Kidney (tissue), 22 donors: ENCODE measurements at places on chromosomes 7 and 10. TPM values are rescaled to one million over a fixed set of nuclear protein-coding genes. Genes with fewer than 3 reads are reported as not detected.
A peak's percentile ranks its signal among the peaks of the same experiment; 100 is the strongest.

- DNase-seq: no peak
These were observed 12.5 kb upstream of the ZNF487 start for GRCh38 chr10:43424416-43424815.

DNA sequence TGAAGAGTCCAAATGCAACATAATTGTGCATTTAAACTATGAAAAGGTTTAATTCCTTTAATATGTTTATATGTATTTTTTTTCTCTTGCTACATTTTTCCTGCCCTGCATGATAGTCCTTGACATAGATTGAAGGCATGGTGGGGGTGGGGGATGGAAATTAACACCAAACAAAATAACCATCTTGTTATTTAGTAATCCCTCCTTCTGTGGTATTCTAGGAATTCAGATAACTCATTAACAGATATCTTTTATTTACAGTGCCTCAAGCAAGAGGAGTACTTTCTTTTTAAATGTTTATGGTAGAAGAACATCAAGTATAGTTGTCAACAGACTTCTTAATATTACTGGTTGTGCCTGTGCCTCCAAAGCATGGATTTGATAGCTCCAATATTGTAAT lies 337.6 kb upstream of the SEMA3A start:
- no peak for DNase-seq

The LIPM gene
- total RNA-seq: not detected

- no peak for DNase-seq
These were observed 229.7 kb upstream of the ZNF32 start for GRCh38 chr10:43878386-43878785.

The C10orf90 gene
- not detected for total RNA-seq

DNA sequence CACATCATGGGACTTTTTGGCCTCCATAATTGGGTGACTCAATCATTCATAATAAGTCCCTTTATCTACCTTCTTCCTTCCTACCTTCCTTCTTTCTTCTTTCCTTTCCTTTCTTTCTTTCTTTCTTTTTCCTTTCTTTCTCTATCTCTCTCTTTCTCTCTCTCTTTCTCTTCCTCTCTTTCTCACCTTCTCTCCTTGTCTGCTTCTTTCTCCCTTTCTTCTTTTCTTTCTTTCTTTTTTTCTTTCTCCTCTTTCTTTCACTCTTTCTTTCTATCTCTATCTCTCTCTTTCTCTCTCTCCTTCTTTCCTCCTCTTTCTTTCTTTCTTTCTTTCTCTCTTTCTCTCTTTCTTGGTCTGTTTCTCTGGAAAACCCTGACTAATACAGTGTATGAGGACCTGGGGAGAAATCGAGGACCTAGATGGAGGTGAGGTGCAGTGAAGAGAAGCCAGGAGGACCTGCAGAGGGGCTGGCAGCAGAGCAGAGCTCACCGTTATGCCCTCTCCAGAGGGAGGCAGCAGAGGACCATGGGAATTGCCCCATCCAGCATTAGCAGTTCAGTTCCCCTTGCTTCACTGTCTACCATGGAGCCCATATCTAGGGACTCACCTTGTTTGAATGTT lies 52.7 kb upstream of the BTRC start:
- DNase-seq: no peak

DNA sequence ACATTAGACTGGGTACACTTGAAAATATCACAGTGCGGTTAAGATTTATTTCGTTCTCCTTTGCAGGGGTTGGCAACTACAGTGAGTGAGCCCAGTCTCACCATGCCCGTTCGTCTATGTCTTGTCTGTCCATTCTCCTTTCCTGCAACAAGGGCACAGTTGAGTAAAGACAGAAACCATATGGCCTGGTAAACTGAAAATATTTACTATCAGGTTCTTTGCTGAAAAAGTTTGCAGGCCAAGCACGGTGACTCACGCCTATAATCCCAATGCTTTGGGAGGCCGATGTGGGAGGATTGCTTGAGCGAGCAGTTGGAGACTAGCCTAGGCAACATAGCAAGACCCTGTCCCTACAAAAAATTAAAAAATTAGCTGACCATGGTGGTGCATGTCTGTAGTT lies 11.4 kb upstream of the KCTD7 start:
- DNase-seq: peak; percentile 5

The STEAP1B gene
- total RNA-seq: 0.79 TPM

DNA sequence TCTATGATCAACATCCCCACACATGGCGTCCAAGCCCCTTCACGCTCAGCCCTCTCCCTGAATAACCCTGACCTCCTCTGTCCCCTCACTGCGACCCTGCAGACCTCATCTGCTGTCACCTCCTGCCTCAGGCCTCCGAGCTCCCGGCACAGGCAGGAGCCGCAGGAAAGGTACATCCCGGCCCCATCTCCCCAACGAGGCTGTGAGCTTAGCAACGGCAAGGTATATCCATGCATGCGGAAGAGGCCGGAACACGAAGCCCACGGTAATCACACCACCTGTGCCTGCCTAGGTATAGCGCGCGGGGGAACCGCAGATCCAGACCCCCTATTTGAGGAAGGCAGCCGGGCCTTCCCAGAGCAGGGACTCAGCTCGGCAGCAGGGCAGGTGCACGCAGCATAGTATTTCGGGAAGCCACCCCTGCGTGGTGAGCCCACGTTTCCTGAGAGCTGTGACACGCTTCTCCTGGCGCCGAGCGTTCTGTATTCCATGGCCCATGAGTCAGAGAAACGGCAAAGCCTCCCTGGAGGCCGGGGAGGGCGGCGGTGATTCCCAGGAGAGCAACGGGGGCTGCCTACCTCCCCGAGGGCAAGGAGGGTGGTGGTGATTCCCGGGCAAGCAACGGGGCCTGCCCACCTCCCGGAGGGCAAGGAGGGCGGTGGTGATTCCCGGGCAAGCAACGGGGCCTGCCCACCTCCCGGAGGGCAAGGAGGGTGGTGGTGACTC lies 50.1 kb upstream of the DNAAF5 start:
- DNase-seq: no peak

The TFR2 gene
- 0.79 TPM for total RNA-seq

DNA sequence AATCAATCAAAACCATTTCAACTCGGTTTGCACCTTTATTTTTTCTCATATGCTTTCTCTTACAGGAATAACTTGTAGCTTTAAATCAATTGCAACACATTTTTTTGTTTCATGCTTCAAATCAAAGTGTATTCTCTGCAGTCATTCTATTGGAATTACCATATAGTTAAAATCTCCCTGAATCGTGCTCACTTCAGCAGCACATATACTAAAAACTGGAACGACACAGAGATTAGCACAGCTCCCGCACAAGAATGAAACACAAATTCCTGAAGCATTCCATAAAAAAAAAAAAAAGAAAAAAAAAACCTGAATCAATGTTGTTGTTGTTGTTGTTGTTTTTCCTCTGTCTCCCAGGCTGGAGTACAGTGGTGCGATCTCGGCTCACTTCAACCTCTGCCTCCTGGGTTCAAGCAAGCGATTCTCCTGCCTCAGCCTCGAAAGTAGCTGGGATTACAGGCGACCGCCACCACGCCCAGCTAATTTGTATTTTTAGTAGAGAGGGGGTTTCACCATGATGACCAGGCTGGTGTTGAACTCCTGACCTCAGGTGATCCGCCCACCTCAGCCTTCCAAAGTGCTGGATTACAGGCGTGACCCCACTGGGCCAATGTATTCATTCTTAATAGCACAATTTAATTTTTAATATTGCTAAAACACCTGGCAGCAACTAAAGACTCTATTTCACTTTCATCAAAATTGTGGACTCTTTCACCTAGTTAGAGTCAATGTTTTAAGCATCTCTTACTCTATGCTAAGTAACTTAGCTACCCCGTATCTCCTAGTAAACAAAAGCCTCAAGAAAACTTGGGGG lies 26.3 kb downstream of the ANKRD61 start:
- no peak for DNase-seq

The CARD11 gene
- total RNA-seq: 9.6 TPM

The LRMDA gene
- total RNA-seq: 23.2 TPM

The SNX13 gene
- 57.0 TPM for total RNA-seq

GRCh38 chr10:27658788-27659187 lies 86.8 kb downstream of the MKX start:
- no peak for DNase-seq

The EPO gene
- not detected for total RNA-seq

The CCL24 gene
- not detected for total RNA-seq

DNA sequence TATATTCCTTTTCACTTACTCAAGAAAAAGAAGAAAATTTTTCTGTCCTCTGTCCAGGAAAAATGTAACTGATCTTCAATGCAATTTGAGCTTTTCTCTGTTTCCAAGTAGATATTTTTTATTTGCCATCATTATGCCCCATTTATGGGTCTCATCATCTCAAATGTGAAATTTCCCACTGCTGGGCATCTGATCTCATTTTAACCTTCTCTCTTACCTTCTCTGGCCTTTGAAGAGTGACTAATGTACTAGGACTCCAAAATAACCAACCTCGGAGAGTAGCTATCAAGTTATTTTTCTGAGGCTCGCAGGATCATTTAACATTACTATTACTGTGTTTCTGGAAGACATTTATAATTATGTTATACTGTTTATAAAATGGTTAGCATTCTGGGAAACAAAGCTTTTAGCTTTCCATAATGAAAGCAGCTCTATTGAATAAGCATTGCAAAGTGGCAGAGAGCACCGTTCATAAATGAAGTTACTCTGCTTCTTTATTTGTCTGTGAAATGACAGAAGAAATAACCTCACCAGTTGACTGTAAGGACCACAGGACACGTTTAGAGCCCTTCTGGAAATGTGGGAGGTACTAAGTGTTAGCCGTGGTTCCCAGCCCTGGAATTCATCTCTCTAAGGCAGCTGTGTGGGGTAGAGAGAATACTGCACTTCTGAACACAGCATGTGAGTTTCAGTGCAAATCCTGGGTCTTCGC lies 33.3 kb upstream of the NMT2 start:
- DNase-seq: no peak

The ODAD2 gene
- 0.44 TPM for total RNA-seq

- no peak for DNase-seq
These were observed 70.3 kb downstream of the WDR37 start for GRCh38 chr10:1126461-1126860.

- no peak for DNase-seq
These were observed 557 bp downstream of the CYTH3 start for GRCh38 chr7:6271694-6272440.

DNA sequence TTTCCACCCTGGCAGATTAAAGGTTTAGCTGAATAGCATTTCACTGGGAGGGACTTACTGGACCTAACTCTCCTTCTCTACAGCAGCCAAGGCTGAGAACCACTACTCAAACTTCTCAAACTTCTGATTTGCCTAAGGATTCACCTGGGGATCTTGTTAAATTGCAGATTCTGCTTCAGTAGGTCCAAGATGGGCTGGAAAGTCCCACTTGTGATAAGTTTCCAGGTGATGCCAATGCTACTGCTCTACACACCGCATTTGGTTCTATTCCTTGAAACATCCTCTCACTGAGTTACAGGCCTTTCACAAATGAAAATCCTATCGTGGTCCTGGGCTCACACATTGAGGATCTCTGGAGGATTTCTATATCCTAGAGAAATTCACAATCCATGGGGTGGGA lies 147.9 kb downstream of the CHCHD3 start:
- no peak for DNase-seq

DNA sequence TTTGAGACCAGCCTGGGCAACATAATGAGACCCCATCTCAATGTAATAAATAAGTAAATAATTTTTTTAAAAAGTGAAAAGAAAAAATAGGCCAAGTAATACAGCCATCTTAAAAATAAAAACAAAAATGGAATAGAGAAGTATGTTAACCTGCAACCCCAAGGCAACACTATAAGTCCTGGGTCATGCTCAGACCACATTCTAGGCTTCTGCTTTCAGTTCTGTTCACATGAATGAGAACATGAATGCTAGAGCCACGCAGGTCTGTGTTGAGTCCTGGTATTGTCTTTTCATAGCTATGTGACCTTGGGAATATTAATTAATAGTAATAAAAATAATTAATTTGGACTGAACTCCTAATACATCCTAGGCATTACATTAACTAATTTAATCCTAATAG lies 284.0 kb downstream of the AUTS2 start:
- no peak for DNase-seq

DNA sequence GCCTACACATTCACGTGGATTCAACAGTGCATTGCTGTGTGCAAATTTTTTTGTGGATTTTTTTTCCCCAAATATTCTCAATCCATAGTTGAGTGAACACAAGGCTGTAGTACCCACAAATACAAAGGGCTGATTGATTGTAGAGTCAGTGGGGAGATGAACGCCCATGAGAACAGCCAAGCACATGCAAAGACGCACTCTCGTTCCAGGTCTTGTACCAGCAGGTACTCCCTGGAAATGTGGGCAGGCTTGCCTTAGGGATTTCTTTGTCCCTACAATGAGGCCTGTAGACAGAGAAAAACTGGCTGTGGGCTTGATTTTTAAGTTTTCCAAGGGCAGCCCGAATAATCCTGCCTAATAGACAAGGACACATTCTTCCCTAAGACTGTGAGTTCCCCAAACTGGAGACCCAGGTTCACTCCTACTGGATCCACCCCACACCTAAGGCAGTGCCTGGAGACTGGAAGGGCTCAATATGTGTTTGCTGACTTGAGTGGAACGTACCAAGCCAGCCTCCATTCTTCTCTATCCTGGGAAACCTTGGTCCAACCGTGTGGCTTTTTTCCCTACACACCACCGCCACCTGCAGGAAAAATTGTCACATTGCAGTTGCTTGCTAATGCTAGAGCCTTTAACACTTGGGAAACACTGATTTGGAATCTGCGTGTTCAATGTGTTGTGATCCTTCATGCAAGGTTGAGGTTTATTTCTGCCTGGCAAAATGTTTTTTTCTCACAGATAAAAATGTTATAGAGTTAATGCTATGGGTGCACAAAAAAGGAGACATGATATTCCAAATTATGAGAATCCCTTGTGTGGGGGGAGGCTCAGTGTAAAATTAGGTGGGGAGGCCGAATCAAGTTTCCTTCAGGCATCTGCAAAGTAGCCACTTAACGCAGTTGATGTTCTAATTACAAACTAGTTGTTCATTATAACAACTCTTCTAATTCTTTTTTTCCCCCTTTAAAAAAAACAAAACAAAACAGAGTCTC lies 49.3 kb downstream of the PPP1R17 start:
- DNase-seq: peak; percentile 89

The TBXAS1 gene
- total RNA-seq: 33.6 TPM

DNA sequence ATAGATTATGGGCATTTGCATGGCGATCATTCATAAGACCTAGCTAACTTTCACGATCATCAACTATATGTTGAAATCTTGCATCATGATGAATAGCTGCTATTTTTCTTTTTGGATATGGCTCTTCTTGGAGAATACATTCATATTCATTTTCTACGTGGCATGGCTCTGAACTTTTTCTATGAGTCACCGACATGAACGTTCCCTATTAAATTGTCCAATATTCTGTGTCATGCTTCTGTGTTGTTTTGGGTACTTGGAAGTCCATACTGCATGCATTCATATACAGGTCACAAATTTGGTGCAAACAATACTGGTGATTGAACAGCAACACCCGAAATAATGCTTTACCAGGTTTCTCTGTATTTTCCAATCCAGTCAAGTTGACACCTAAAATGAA lies 37.9 kb upstream of the ANKRD1 start:
- DNase-seq: no peak

GRCh38 chr7:84117304-84117703 lies 77.3 kb downstream of the SEMA3A start:
- DNase-seq: no peak

- DNase-seq: peak; percentile 99
These were observed at the start of gene TRIM24 for GRCh38 chr7:138460176-138460648. Gene TRIM24 (plus strand): TSS chr7:138460259. CDS start chr7:138460549, 290 bp downstream.

The PRF1 gene
- 8.8 TPM for total RNA-seq
